ENCODE measurements at places on chromosomes 6 and 20.

- peak; percentile 77 for DNase-seq
These were observed 616 bp downstream of the TUBB start for GRCh38 chr6:30720738-30721197.

- DNase-seq, result no peak
These were observed 18.4 kb downstream of the SAMD3 start for GRCh38 chr6:130204322-130204721.

DNA sequence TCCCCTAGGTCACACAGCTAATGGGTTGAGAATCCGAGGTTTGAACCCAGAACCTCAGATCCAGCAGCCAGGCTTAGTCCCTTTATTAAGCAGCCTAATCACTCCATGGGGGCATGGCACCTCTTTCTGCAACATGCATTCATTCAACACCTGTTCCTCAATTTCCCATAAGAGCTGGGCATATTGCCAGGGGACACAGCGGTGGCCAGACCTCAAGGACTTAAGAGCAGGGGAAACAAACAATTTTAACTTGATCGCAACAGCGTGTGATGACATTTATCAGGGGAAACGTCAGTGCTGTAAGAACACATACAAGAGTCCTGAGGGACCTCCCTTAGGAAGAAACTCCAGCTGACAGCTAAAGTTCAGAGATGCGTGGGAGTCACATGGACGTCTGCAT is 267.4 kb upstream of the CDH4 start:
- no peak for DNase-seq

DNA sequence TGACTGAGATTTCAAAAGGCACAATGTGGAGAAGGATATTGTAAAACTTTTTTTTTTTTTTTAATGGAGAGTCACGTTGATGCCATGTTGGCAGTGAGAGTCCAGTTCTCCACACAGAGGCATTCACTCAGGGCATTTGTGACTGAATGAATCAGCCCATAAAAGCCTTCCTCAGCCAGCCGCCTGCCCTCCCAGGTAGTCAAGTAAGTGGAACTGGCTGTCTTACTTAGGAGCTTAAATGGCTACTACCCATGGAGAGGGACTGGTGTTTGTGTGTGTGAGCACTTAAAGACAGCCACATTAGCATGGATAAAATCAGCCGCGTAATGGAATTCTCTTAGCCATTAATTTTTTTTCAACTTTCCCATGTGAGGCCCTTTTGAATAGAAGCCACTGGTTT is 12.6 kb downstream of the AAR2 start:
- no peak for DNase-seq

- no peak for DNase-seq
These were observed 83.6 kb upstream of the EYS start for GRCh38 chr6:65790666-65791065.

DNA sequence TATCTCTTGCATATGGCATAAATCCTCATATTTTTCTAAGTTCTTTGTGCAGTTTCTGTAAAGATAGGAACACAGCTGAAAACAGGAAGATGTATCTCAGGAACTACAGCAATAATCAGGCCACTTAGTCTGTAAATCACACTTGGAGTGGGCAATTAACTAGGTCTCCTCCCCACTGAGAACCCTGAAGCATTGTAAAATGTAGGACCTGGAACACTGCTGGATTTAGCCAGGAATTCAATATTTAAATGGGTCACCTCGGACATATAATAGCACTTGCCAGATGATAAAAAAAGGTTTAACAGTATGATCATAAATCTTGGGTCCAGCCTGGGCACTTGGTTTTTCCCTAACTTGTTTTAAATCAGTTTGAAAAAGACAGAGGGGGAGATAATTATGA is 155.0 kb downstream of the GRM1 start:
- no peak for DNase-seq

- no peak for DNase-seq
These were observed 15.6 kb downstream of the COMMD7 start for GRCh38 chr20:32727683-32728082.

- DNase-seq, result peak; percentile 78
These were observed at the start of gene SAMD10 for GRCh38 chr20:63979557-63980316. Gene SAMD10 (minus strand): TSS chr20:63979642. CDS start chr20:63979467, 175 bp downstream.

DNA sequence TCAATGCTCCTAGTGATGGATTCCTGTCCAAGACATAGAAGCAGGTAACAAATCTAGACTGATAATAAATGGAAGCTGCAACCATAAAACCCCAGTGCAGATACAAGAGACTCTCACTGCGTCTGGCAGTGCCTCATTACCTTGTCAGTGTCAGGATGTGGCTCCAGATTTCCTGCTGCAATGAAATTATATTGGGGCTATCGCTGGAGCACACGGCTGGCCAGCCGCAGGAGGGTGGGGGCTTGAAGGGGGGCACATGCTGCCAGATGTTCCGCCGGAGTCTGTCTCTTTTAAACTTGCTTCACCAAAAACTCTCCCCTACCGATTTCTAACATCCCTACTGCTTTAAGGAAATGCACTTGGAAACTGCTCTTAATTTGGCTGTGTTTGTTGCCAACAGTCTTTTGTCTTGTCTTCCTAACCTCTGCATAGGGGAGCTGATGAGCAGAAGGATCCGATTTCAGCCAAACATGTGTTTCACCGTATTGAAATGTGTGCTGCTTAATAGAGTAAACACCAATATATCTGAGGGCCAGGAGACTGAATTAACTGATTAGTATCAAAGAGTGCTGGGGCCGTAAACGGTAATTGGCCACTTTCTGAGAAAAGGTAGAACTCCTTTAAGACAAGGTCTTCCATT is 102.2 kb upstream of the EXOC2 start:
- DNase-seq, result no peak

DNA sequence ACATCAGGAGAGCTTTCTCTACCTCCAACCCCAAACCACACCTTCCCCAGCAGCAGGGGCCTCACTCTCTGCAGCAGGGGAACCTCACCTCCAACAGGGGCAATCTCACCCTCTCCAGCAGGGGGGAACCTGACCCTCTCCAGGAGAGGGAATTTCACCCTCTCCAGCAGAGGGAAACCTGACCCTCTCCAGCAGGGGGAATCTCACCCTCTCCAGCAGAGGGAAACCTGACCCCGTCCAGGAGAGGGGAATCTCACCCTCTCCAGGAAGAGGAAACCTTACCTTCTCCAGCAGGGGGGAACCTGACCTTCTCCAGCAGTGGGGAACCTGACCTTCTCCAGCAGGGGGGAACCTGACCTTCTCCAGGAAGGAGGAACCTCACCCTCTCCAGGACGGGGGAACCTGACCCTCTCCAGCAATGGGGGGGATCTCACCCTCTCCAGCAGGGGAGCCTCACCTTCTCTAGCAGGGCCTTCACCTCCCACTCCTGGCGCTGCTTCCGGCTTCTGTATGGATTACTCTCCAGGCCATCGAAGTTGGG is 3.1 kb downstream of the B3GALT4 start:
- DNase-seq, result no peak

DNA sequence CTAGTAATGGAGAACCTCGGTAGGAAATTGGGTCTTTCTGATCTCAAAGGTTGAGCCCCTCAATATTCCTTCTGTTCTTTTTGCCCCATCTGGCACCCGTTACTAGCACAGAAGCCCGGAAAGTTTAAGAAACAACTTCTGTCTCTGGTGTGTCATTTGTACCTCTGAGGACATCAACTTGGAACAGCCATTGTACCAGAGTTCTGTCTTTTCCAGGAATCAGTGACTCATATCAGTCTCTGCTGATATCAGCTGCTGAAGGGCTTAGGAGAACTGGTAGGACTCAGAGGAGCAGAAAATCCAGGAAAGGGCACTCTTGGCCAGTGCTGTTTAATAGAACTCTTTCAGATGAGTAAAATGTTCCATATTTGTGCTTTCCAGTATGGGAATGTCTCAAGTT is 78.3 kb upstream of the CHD6 start:
- no peak for DNase-seq

DNA sequence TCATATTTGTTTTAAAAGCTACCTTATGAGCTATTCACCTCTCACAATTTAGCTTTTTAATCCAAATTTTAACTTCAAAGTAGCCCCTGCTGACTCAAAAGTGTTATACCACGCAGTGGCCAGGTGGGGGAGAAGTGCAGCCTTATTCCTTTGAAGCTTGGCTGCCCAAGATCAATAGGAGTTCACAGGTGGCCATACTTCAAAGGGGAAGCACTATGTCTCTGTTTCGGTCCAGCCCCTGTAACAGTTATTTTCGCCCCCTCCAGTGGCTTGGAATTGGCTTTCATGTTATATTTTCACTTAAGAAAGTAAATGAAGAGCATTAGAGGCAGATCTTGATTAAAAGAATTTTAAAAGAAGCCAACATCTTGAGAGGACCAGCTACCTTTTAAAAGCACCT is 608.4 kb downstream of the EPHA7 start:
- DNase-seq, result peak; percentile 50

- DNase-seq, result no peak
These were observed 453.6 kb downstream of the COL12A1 start for GRCh38 chr6:74752303-74752702.

GRCh38 chr6:50966532-50966931 is 147.9 kb downstream of the TFAP2B start:
- no peak for DNase-seq

DNA sequence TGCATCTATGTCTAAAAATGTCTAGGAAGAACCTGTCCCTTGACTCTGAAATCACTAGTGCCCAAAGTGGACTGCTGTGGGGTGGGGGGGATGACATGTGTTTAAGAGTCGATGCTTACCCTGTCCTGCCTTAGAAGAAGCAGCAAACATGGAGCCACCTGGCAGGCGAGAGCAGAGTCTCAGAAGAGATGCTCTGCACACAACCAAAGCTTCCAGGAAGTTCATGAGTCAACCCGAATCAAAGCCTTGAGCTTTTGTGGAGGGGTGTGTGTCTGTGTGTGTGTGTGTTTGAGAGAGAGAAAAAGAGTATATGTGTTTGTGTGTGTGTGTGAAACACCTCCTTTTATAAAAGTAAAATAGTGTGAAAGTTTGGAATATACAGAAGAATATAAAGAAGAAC is 269.9 kb downstream of the ALDH8A1 start:
- no peak for DNase-seq

- DNase-seq, result no peak
These were observed 153.7 kb downstream of the OR2B2 start for GRCh38 chr6:27758491-27758890.

- no peak for DNase-seq
These were observed 627.5 kb downstream of the PKHD1 start for GRCh38 chr6:51459958-51460357.

GRCh38 chr20:41279546-41280225 is 37.8 kb downstream of the ZHX3 start:
- DNase-seq, result no peak

DNA sequence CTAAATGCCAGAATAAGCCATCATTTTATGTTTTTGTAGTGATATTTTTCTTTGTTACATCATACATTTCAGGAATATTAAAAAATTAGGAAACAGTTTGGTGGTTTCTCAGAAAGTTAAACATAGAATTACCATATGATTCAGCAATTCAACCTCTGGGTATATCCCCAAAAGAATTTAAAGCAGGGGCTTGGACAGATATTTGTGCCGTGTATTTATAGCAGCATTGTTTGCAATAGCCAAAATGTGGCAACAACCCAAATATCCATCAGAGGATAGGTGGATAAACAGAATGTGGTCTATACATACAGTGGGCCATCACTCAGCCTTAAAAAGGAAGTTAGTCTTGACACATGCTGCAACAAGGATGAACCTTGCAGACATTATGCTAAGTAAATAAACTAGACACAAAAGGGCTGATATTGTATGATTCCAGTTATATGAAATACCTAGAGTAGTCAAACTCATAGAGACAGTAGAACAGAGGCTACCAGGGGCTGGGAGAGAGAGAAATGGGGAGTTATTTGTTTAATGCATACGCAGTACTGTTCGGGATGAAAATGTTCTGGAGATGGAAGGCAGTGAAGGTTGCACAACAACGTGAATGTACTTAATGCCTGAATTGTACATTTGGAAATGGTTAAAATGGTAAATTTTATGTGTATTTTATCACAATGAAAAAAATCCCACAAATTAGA is 18.9 kb upstream of the TRAF3IP2 start:
- DNase-seq, result no peak

DNA sequence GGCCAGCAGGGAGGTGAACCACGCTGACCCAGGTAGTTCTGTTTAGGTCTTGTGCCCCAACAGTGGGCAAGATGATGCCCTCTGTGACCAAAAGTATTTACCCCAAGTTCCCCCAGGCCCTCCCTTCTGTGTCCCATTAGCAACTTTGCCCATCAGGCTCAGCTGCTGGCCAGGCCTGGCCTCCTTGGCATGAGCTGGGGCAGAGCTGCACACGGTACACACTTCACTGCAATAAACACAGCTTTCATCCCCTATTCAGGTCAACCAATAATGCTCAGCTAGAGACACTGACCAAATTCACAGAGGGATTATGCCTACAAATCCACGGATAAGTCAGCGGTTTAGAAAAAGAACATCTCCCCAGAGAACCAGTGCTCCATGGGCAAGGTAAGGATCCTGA is 103.7 kb downstream of the SLC23A2 start:
- no peak for DNase-seq

DNA sequence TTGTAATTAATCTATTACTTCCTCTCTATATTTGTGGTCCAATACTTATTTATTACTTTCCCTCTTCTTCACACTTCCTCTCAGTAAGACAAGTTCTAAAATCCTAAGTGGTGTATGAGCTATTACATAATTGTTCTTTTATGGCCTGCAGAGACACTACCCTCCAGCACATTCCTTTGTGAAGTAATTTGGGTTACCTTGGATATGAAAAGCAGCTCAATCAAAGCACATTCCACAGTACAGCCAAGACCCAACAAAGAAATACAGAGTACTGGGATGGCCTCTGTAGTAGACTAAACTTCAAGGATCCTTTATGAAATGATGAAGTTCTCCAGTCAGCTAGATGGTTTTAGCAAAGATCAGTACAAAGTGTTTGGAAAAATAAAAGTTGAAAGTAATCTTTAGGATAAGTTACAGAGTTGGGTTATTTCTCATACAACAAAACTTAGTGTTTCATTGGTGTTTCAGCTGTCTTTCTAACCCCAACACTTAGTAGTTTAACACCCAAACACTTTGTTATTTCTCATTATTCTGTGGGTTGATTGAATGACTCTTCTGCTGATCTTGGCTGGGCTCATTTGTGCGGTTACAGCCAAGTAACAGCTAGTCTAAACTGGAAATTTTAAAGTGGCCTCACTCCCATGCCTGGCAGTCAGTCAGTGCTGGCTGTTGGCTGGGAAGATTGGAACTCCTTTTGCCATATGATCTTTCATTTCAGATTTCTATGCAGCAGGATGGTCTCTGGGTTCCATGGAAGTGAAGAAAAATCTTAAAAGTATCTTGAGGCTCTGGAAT is 161.5 kb upstream of the POU3F2 start:
- DNase-seq, result peak; percentile 6
